ENCODE measurements at places on chromosomes 7 and 10.
A peak's percentile ranks its signal among the peaks of the same experiment; 100 is the strongest.

DNA sequence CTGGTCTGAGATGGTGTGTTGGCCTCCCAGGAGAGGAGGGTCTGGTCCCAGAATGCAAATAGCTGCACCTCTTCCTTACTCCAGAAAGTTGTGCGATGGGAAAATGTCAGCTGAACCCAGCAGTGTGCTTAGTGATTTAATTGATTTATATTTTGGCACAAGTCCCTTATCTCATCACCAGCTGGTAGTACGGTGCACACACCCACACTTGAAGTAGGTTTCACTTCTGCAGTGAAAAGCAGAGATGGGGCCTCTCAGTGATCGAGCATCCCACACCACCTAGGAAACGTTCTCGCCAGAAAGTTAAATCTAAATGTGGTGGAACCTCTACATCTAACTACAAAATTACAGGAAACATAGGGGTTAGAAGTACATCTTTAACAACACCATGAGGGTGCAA lies 80.4 kb downstream of the UBE3C start:
- DNase-seq: no peak

DNA sequence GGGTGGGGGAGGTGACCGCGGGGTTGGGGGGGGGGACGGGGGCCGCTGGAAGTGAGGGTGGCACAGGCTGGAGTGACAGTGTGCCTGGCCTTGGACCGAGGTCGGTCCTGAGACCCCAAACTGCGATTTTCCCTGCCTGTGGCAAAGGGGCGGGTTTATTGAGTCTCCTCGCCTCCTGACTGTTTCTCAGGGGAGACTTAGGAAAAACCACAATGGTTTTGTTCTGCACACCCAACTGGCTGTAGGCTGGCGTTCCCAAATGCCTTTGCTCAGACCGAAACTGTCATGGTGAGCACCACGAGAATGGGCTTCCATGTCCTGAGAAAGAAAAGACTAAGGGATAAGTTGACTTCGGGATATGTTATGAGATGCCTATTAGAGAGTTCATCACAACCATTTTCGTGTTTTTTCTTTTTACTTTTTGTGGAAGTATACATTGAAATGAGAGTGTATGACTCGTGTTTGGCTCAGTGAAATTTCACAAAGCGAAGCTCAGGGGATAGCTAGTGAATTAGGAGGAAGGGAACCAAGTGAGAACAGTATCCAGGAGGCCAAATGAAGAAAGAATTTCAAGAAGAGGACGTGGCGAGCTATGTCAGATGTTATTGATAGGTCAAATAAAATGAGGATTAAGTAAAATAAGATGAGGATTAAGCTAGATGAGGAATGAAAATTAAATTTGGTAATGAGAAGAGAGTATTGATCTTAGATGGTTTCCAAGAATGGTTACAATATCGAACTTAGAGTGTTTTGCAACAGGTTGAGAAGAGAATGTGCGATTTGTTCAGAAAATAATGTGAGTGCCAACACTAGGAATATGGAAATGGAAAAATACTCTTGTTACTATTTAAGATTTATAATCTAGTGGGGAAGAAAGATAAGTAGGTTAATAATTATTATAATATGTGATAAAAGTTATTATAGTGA lies 918 bp downstream of the NET1 start:
- peak; percentile 50 for DNase-seq

DNA sequence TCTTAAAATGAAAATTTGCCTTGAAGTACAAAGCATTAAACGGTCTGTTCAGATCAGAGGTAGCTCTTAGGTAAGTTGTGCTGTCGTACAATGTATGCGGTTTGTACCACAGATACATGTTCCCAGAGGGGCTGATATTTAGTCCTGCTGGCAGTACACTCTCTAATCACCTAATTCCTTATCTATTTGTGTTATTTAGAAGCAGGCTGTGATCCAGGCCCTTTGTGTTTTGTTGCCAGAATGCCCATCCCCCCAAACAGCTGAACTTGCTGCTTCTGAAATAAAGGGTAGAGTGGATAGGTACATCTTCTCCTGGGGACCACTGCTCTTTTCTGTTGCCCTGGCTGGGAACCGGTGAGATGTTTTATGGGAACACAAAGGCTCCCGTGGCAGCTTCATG lies 84.5 kb downstream of the SND1 start:
- no peak for DNase-seq

DNA sequence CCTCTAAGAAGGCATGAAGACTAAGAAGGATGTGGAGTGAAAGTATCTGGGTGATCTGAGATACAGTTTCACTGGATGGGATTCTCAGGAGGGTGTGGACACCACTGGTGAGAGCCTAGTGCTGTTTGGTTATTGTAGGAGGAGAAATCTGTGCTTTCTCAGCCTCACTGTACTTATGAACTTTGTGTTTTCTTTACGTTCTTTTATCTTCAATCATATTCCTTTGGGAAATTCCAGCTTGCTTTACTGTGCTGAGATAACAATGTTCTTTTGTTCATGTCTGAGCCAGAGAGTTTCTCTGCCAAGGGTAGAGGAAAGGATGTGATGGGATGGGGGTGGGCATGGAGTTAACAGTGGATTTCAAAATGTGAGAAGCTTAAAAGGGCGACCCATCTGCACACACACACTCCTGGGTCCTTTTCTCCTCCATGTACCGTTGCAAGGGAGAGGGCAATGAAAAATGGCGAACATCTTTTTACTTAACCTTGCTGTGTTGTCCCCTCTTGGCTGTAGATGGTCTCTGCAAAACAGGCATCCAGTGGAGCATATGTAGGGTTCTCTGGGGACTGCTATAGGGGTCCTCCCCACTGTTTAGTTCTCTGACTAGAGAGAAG lies 25.0 kb upstream of the TAX1BP1 start:
- peak; percentile 19 for DNase-seq

DNA sequence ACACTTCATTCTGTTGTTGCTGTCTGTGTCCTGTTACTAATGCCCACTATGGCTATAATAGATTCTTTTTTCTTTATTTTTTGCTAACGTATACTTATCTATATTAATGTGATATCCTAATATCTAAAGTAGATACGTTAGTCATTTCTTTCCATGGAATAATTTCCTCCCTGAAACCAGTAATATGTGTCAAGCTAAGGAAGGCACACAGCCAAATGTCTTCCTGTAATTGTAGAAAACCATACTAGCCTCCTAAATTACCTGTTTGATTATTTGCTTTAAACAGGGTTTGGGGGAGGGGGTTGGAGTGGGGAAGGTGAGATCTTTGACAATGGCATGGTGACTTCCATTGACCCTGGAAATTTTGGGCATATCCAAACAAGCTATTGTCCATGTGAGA lies 56.4 kb downstream of the THNSL1 start:
- no peak for DNase-seq

DNA sequence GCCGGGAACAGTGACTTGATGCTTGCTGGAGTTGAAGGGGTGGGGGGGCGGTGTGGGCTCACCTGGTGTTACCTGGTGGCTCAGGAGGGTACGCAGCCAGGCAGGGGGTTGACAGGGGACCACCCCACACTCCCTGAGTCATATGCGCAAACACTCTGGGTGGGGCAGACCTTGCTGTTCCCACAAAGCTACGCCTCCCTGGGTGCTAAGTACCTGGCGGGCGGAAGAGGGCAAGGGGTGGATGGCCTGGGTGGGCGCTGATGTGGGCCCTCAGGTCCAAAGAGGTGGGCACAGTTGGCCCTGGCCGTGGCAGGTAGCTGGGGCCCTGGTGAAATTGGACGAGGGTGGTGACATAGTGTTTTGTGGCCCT lies 13.9 kb downstream of the STX1A start:
- no peak for DNase-seq

DNA sequence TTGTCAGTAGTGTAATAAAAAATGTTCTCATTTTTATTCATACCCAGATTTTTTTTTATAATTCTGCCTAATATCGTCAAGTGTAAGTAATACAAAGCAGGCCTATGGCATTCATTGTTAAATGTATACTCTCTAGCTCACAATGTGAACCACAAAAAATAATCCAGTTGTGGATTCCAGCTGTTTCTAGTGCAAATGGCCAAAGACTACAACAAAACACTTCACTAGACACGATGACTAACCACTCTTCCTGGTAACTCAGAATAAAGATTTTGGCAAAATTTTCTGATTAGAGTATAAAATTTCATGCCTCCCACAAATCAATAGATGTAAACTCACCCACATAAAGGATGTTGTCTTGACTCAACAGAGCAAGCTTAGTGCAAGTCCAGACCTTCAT lies 396.6 kb downstream of the DGKB start:
- DNase-seq: no peak

GRCh38 chr7:133575726-133576440 lies 323.0 kb downstream of the EXOC4 start:
- peak; percentile 39 for DNase-seq

DNA sequence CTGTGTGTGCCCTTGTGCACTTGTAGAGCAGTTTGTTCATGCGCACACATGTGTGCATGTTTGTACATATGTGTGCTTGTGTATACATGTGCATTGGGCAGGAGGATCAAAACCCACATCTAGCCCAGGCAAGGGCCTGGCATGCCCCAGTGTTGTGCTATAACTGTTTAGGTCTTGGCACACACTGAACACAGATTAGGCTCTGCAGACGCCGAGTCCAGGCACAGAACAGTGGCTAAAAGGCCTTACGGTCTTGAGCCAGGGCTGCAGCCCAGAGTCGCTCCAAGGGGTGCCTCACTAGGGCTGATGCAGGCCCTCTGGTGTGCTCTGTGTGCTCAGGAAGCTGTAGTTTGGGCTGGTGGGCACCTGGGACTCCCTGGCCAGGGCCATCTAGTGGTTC lies 55.7 kb downstream of the YKT6 start:
- DNase-seq: no peak

DNA sequence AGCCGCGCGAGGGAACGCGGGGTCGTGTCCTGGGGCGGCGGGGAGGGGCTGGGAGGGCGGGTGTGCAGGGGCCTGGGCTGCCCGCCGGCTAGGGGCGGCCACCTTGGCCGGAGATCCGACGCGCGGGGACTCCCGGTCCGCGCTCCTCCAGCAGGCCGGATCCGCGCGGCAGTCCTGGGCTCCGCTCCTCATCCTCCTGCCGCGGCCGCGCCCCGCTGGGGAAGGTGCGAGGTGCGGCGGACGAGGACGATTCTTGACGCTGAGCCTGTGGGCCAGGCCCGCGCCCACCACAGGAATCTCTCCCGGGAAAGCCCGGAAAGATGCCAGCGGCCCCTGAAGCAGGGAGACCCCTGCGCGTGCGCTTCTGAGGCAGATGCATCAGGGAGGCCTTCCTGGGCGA lies 6.6 kb upstream of the OGDHL start:
- no peak for DNase-seq

GRCh38 chr10:98533241-98533640 lies 86.5 kb upstream of the HPS1 start:
- no peak for DNase-seq

DNA sequence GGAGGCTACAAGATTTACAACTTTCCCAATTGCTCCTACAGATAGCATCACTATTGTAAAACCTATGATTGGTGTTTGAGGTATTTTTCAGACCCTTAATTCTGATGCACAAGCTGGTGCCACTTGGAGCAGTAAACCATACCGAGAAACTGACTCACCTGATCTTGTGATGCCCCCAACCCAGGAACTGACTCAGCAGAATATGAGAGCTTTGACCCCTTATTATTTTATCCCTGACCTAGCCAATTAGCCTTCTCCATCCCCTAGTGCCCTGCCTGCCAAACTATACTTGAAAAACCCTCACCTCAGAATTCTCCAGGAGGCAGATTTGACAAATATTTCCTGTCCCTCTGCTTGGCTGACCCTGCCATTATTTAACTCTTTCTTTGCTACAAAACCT lies 585.9 kb upstream of the GHITM start:
- no peak for DNase-seq

DNA sequence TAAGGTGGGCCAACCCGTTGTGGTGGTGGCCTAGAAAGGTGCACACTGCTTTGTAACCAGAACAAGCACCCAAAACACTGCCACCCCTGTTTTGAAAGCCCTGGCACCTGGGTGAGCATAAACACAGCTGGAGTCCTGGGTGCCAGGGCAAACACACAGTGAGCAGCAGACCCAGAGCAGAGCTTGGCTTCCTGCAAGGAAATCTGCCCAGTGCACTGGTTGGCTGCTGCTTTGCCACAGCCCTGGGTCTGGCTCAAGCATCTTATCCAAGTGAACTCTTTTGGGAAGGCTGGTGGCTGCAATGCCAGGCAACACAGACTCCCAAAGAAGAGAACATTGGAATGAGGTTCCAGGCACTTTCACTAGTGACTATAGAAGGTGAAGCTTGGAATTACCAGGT lies 145.5 kb upstream of the PDE1C start:
- no peak for DNase-seq

DNA sequence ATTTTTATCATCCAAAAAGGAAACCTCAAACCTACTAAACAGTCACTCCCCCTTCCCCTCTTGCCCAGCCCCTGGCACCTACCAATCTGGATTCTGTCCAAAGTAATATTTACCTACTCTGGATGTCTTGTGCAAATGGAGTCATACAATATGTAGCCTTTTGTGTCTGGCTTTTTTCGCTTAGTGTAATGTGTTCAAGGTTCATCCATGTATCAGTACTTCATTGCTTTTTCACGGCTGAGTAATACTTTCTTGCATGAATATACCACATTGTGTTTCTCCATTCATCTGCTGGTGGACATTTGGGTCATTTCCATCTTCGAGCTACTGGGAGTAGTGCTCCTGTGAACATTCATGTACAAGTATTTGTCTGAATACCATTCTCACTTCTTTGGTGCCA lies 113.6 kb downstream of the EEPD1 start:
- no peak for DNase-seq

DNA sequence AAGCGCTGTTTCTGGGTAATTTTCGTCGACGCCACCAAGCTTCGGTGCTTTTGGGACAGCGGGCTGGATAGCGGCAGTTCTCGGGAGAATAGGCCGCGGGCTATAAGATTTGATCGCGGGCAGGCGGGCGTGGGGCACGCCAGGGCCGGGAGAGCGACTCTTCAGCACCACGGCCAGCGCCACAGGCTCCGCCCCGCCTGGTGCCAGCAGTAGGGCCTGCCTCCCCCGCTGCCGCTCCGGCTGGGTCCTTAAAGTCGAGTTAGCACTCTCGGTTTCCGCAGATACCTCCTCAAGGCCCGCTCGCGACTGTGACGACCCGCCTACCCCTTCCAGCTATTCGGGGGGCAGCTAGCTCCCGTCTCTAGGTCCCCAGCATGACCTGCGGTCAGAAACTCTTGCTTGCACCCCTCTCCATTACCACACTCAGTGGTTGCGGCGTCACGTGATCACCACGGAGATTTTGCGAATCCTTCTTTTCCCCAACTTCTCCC lies 9.4 kb downstream of the NXPH1 start:
- peak; percentile 24 for DNase-seq

- DNase-seq: no peak
Observed at GRCh38 chr7:11473807-11474424, 358.1 kb downstream of the THSD7A start.

DNA sequence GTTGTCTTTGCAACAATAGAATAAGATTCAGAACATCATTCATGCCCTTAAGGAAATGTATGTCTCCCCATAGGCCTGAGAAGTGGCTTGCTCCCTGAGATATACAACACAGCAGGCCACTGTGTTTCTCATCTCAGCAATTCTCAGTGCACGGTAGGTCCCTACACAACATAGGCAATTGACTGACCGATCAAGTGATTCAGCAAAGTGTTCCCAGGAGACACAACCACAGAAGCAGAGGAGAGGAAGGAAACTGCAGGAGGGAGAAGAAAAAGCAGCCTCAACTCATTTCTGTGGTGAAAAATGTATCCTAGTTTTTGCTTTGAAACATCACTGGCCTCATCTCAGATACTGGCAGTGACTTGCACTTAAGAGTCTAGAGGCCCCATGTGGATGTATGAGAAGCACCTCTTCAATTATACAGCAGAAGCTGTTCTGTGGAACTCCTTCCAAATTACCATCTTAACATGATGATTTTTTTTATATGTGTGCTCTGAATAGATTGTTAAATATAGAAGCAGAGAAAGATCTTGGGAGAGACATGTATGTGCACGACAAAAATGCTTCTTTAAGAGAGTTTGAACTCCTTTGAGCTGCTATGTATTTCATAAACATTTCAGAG lies 306.8 kb downstream of the XPNPEP1 start:
- DNase-seq: no peak

Data from fibroblast of skin of right quadriceps (primary cell).